IMR-90 (cell line): ENCODE measurements at places on chromosomes 11 and 22.

DNA sequence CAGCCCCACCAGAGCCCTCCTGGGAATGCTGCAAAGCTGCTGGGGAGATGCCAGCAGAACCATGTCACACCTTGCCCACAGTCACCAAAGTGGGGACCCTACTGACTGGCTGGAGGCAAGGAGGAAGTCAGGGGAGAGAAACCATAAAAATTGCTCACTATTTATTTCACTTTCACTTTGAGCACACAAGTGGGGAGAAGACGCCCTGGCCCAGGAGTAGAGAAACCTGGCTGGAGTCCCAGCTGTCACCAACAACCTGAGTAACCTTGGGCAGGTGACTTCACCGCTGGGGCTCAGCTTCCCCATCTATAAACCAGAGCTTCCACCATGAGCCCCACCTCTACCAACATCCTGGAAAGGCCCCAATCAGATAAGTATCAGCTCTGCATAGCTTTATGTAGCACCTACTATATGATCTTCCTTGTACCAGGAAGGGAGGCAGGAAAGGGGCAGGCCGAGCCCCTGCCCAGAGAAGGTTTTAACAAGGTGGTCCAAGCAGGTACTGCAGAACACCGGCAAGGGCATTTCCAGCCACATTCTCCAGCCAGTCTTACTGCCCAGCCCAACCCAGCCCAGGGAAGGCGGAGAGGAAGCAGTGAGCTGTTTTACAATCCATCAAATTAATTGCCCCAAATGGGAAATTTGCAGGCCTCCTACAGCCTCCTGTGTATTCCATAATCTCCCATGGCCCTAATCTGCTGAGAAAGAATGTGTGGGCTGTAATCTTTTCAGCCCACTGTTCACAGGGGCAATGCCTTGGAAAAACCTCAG lies 27.6 kb downstream of the PLEKHA7 start:
- no peaks in the 10 kb centered on the region for H3K36me3 ChIP-seq
- no peak for DNase-seq
- H3K27me3 ChIP-seq, result no peaks in the 10 kb centered on the region; the same call in none of the 2 replicates
- H3K4me1 ChIP-seq, result no peaks in the 10 kb centered on the region

GRCh38 chr11:110513846-110514437 lies 84.2 kb downstream of the FDX1 start:
- H3K4me3 ChIP-seq, result no peak overlapping the region
- peaks cover 2% of the 10 kb centered on the region; the same call in 1 of the 2 replicates for H3K4me1 ChIP-seq
- peak; percentile 10 for DNase-seq

GRCh38 chr11:17412488-17413180 lies 24.2 kb upstream of the KCNJ11 start:
- no peak overlapping the region for H3K27ac ChIP-seq
- no peak overlapping the region for H3K4me3 ChIP-seq
- H3K27me3 ChIP-seq, result peaks cover 9% of the 10 kb centered on the region
- H3K4me1 ChIP-seq, result no peaks in the 10 kb centered on the region
- no peaks in the 10 kb centered on the region for H3K36me3 ChIP-seq
- DNase-seq, result no peak

DNA sequence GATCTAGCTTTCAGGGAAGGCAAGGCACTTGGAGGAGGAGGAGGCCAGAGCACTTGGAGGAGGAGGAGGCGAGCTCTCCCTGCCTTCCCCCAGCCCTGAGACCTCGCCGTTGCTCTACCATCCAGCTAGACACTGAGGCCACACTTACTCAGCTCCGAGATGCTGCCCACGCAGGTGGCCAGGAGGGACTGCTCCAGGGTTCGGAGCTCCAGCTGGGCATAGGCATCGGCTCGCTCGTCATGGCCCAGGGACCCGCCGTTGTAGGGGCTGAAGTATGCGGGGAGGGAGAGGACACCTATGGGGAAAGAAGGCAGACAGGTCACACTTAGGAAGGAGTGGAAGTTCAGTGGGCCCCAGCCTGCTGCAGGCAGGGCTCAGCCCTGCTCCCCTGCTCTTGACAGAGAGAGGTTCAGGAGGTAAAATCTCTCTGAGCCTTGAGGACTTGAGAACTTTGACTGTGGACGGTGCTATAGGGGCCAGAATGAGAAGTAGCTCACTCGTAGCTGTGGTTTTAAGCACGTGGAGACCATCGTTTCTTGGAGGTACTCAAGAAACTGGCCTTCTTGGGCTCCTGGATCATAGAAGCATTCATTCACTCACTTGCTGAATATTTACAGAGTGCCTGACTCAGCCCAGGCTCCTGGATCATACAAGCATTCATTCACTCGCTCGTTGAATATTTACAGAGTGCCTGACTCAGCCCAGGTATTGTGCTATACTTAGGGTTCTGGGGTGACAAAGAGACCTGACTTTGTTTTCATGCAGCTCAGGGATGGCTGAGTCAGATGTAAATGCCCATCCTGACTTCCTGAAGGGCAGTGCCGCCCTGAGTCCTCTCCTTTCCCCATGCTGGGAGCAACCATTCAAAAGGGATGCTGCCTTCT lies 99.2 kb downstream of the NAT10 start:
- H3K27me3 ChIP-seq, result no peaks in the 10 kb centered on the region
- no peaks in the 10 kb centered on the region for H3K36me3 ChIP-seq
- peaks cover 13% of the 10 kb centered on the region for H3K4me1 ChIP-seq
